ENCODE measurements at places on chromosomes 16 and 17.

DNA sequence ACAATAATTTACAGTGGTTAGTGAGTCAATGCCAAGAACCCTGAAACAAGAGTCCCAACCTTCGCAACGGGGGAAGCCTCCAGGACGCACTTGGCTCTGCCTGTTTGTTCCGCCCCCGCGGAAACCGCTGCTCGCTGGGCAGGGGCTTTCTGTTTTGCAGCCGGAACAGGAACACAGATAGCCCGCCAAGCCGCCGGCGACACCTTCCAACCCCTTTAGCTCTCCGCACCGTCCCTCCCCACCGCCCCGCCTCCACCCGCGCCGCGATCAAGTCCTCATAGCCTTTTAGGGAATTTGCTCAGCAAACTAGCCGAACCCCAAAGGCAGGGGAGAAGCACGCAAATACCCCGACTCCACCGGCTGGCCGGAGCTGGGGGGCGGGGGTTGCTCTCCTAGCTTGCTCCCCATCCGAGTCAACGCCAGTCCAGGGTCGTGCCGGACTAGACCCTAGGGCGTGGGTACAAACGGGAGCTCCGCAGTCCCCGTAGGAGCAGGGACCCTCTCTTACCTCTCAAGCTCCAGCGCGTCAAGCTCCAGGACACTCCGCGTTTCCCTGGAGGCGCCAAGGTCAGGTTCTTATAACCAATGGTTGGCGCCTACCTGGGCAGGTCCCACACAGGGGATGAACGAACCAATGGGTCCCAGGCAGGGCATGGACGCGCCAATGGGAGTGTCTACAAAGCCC is at the start of gene SLFN13:
SLFN13 (minus strand) TSS at position 553 of the 685 bp plus-strand sequence. CDS start 3,086 bp downstream, outside the sequence.
- peak; percentile 74 for DNase-seq

DNA sequence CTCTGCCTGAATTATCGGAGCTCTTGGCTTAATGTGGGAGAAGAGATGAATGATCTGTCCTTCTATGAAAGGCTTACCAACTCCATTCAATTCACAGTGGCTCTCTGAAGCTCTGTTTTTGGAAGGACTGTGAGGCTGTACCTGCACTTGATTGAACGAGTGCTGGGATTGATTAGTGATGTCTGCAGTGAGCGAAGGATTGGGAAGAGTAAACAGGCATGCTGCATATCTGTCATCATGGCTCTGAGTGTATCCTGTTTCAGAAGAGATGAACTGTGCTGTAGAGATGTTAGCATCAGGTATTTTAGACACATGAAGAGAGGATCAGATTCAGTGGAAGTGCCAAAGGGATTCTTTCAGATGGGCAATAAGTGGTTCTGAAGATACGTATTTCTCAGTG is 564.0 kb downstream of the MAF start:
- DNase-seq = no peak

DNA sequence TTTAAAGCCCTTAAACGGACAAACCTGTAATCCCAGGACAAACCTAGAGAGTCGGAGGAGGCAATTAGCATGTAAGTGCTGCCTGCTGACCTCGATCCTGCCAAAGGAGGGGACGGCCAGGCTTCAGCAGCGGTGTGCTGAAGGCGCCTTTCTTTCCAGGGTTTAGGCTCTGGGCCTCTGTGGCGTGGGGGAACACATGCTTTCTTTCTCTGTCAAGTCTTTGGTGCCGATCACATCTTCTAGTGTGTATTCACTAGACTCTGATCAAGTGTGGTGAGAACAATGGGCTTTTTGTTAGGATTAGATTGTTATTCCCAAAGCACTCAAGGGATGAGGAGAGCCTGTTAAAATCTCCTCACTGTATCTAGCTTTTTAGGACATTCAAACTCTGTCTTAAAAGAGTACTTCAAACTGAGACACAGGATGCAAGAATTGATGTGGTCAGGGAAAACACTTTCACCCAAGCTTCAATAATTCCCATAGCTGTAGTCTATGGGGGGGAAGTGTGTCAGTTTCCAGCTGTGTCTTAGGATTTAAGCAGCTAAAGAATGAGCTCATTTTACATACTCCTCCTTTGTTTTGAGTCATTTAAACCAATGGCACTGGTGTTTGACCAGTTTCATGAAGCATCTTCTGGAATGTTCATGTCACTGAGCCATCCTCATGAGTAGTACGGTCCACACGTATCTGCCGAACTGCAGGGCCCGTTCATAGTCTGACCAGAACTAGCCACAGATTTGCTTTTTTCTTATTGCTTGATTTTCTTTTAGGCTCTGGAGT is 51.2 kb downstream of the RPA1 start:
- no peak for DNase-seq

- no peak for DNase-seq
These were observed 15.8 kb upstream of the NDUFAB1 start for GRCh38 chr16:23611936-23612335.

GRCh38 chr16:50378417-50378816 is 9.6 kb upstream of the BRD7 start:
- DNase-seq = no peak

DNA sequence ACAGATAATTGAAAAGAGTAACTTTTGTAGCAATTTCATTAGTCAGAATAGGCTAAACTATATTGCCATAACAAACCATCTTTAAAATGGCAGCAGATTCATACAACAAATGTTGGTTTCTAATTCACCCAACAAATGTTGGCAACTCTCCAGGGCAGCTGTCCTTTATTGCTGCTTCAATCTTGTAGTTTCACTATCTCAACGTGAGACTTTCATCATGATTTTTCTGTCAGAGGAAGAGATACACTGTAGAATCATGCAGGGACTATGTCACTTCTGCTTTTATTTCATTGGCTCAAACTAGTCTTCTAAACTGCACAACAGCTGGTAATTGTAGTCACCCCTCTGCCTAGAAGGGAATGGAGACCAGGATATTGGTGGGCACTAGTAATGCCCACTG is 174.2 kb downstream of the TANC2 start:
- DNase-seq = no peak

DNA sequence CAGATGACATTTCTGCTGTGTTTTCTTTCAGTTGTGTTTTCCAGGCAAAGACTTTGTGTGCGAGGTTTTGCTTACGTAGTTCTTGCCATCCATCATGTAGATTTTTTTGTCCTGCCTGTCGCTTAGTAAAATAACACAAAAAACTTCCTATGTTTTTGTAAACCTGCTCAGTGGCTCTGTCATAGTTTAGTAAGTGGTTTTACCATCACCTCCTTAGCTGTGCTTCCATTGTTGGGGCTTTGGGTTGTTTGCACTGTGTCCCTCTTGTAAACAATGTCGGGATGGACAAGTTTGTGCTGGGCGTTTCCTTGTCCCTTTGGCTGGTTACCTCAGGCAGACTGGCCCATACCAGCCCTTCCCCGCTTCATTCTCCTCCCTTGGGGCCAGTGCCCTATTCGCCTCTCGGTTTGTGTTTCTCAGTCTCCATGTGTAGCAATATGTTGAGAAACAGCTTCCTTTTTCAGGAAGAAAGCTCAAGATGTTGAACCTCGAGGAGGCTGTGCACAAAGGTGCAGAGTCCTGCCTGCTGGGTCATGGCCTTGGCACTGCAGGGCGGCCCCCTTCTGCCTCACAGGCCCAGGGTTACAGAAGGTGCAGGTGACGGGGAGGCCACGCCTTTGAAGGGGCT is 74.6 kb downstream of the KSR1 start:
- no peak for DNase-seq

DNA sequence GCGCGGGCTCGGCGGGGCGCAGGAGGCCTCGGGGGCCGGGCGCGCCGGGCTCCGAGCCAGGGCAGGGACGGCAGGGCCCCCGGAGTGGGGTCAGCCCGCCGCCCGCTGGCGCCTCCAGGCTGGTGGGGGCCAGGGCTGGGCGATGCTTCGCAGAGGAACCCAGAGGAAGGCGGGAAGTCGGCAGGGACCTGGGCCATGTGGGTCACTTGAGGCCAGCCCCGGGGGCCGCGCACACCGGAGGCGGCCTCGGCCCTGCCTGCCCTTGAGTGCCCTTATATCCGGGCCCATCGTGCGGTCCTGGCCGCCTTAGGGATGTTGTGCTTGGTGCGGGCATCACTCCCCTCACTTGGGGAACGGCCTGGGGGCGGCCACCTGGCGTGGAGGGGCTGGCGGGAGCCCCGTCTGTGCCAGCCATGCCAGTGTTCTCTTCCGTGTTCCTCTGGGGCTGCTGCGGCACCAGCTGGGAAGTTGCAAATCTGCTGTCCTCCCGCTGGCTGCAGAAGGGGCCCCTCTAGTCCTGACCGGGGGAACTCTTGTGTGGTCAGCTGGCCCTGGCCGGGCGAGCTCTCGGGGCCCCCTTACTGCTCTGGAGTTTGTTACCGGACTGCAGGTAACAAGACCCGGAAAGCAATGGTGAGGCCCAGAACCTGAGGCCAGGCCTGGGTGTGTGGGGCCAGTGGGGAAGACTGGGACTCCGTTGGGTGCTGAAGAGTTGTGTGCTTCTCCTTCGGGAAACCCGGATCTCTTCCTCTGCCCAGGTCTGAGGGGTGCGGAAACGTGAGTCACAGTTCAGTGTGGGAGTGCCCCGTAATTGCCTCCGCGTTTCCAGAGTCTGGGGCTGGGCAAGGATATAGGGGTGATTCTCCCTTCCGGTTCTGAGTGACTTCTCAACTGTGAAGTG is 849 bp downstream of the CAPN15 start:
- no peak for DNase-seq

DNA sequence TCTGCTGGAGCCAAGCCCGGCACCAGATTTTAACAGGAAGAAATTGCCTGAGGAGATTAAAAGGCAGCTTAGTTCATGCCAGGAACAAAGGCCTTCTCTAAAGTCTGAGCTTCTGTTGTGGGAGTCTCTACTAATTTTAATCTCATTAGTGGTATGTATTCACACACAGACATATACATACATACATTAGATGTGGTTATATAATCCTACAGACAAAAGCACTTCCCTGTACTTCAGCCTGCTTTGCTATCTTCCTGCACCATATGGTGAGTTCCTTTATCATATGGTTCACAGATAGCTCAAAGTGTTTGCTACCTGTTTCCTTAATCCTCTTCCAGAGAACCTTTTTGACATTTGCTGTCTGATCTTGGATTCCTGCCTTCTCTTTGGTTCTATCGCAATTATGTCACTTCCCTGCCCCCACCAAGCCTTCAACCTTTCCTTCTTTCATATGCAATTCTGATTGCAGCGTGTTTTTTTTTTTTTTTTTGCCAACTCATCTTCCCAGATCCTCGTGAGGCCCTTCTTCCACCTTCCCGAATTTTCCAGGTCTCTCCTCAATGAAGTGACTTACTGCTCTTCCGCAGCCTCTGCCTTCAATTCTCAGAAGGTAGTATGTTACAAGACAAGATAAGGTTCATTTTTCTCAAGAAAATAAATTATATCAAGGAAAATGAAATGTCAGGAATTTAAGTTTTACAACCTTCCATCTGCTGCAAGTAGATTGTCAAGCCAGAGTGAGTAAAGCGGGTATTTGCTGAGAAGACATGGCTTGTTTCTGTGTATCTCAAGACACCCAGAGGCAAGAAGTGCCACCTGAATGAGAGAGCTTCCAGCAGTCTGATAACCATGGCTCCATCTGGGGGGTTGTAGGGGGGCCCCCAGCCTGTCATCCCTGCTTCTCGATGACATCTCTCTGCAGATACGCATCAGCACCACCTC is 120.2 kb upstream of the CACNG3 start:
- DNase-seq = no peak

DNA sequence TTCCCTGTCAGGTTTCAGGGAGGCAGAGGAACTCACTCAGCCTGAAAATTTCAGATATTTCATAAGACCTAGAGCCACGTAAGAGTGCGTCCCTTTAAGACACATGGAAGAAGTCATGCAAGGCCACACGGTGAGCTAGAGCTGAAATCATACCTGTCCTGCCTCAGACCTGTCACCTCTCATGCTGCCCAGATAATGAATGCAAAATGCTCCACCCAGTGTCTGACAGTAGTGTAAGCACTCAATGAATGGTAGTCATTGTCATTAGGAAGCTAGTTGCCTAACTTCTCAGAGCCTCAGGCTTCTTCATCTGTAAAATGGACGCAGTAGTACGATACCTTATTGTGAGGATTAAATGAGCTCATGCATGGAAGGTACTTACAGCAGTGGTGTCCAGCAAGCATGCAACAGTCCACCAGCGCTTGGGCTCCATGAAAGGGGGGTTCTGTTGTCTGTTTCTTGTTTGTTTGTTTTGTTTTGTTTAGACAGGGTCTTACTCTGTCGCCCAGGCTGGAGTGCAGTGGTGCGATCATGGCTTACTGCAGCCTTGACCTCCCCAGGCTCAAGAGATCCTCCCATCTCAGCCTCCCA is 60.7 kb downstream of the WSB1 start:
- DNase-seq = no peak

- DNase-seq = no peak
These were observed 29.1 kb downstream of the SEC14L5 start for GRCh38 chr16:4987250-4987579.

DNA sequence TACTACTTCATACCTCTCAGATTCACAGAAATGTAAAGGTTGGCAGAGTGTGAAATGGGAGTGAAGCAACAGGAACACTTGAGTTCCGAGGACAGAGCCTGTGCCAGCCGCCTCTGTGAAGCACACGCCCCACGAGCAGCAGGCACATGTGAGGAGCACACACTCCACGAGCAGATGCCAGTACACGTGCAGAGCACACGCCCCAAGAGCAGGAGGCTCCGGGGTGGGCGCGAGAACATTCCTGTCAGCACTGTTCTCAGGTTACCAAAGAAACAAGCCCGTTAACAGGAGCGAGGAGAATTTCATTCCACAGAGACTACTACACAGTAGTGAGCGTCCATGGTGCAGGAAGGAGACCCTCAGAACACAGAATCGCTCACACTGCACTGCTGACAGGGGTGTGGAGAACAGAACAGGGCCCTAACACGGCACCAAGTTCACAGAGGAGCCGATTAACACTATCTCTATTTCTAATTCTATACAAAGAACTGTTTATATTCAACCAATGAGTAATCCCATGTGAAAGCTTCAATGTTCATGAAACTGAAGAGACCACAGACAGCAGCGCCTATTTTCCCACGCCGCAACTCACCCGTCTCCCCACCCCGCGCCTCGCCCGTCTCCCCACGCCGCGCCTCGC is 40.1 kb downstream of the KLHDC4 start:
- DNase-seq = no peak

GRCh38 chr16:65445313-65446260 is 323.7 kb upstream of the CDH11 start:
- DNase-seq = no peak

- DNase-seq = no peak
These were observed 11.2 kb downstream of the KLHL10 start for GRCh38 chr17:41848788-41849187.

- DNase-seq = no peak
These were observed 21.5 kb downstream of the DCAF7 start for GRCh38 chr17:63571632-63572310.

GRCh38 chr17:74961657-74962350 is 10.8 kb downstream of the HID1 start:
- DNase-seq = peak; percentile 86

- DNase-seq = no peak
These were observed 118.4 kb downstream of the CCDC182 start for GRCh38 chr17:57626520-57627210.

Data from GM12892 (cell line).